ENCODE measurements at places on chromosomes 13 and 19.

DNA sequence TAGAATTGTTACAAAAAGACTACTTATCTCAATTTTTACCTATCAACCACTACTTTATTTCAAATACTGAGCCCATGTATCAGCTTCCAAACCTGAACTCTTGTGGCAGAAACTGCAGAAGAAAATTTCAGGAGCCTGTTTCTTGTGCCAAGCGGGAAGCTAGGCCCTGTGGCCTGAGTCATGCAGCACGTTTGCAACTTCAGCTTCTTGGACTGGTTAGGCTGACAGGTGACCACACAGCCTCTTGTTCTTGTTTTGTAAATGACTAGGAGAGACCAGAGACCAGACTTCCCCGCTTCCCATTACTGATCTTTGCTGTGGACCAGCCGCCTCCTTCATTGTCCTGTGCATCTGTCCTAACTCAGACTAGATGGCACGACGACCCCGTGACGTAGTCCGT, 3.4 kb upstream of the LAMP1 start:
- no peak for DNase-seq

GRCh38 chr13:55245005-55245644, 1895.6 kb upstream of the PRR20A start:
- DNase-seq = no peak

GRCh38 chr13:68588623-68589022, 1358.5 kb upstream of the PCDH9 start:
- no peak for DNase-seq

DNA sequence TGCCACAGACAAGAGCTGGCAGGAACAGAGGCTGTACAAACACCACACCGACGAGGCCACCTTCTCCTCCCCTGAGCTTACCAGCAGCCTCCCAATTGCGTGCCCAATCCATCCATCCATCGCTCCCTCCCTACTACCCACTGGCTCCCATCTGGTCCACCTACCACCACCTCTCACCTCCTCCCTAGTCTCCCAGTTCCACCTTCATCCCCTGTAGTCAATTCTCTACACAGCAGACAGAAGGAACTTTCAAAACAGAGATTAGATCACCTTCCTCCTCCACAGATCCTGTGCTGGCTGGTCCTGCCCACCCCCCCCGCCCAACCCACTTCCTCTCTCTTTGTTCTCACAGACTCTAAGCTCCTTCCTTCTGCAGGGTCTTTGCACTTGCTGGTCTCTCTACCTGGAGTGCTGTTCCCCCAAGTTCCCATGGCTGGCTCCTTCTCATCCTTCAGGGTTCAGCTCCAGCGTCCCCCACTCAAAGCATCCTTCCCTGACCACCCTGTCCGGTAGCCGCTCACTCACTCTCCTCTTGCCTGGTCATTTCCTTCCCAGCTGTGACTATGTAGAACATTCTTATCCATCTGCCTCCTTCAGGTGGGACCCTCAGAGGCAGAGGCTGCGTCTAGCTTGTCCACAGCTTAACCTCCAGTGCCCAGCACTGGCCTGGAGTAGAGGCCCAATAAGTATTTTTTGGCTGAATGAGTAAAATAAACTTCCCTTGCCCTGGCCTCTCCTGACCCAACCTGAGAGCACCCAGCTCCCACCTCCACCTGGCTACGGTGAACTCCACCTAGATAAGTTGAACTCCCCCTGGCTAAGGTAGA, 23.0 kb downstream of the PIN1 start:
- no peak for DNase-seq

DNA sequence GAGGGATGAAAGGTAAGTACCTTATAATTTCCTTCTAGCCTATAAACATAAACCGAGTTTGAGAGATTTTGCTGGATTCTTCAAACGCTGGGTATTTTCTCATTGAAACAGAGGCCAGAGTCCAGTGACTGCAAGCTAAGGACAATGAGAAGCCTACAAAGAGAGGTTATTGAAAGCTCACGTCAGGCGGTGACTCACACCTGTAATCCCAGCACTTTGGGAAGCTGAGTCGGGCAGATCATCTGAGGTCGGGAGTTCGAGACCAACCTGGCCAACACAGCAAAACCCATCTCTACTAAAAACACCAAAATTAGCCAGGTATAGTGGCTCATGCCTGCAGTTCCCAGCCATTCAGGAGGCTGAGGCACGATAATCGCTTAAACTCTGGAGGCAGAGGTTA, 15.0 kb upstream of the ZNF69 start:
- no peak for DNase-seq
